ENCODE measurements at places on chromosomes 3 and 15.

GRCh38 chr15:42374810-42375209 is 15.5 kb downstream of the CAPN3 start:
- DNase-seq, result no peak

- DNase-seq, result no peak
Measured at GRCh38 chr3:194304186-194304917, 46.8 kb downstream of the CPN2 start.

DNA sequence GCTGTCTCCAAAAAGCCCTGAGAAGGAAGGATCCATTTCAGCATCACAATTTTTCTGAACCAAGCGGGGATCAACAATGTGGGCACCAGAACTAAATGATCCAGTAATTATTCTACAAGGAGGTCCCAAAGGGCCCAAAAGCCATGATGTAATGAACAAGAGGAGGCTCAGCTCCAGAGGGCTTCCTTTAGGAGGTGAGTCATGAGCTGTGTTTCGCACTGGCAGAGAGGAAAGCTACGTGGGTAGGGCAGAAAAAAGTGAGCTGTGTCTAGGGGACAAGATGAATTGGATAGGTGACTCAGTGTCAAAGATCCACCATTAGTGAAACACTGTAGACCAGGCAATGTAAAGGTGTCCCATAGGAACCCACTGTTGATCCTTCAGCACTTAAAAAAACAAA is 113.4 kb downstream of the RORA start:
- no peak for DNase-seq

DNA sequence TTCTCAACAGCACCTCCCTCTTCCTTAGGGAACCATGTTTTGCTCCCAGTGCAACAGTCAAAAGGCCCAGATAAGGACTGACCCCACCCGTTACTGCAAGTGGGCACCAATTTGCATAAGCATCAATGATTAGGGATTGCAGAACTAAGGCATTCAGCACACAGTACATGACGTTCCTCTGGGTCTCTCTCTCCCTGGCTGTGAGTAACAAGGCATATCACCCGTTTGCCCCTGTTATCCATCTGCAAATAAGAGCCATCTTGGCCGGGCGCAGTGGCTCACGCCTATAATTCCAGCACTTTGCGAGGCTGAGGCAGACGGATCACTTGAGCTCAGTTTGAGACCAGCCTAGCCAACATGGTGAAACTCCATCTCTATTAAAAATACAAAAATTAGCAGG is 18.8 kb downstream of the MAGI1 start:
- no peak for DNase-seq

DNA sequence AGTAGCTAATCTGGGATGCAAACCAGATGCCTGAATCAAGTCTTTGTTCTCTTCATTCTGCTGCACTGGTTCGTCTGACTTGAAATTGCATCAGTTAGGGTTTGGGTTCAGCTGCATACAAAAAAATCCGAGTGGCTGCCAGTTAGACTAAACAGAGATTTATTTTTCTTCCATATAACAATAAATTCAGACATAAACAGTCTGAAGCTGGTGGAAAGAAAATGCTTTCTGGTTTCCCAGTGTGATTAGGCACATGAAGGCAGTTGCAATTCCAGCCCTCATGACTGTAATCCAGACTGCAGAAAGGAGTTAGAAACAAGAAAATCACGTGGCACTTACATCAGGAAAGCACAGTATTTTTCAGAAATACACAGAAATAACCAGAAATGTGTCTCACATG is 930.7 kb downstream of the MCTP2 start:
- DNase-seq, result no peak

DNA sequence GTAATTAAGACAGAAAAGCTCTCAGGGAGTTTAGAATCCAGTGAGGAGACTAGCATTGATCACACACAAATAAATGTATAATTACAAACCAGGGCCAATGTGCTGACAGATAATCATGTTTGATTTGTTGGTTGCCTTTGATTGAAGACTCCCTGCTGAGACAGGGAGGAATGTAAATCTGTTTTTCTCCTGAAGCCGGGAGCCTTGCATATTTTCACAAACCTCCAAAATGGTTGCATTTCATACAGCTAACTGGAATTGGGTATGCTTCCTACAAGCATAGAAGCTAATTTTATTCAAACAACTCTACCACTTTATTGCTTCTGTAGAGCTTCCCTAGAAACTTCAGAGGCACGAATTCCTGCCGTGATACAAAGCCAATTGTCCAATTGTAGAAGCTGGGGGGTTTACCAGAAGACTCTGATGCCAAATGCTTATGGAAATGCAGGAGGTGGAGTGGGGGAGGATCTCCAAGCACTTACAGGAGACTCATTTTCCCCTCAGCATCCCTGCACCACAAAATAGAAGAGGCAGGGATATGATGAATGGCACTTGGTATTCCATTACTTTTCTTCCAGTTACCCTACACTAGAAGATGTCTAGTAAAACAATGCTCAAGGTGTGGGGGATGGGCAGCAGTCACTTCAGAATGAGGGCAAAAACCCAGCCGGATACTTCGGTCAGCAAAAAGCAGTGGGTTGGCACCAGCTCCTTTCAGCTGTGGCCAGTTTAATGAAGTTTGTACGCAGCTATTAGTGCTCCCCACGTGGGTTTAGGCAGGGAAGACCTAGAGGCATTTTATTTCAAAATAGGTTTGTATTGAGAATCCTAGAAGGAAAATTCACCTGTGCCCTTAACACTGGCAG is 11.4 kb upstream of the MEX3B start:
- no peak for DNase-seq

DNA sequence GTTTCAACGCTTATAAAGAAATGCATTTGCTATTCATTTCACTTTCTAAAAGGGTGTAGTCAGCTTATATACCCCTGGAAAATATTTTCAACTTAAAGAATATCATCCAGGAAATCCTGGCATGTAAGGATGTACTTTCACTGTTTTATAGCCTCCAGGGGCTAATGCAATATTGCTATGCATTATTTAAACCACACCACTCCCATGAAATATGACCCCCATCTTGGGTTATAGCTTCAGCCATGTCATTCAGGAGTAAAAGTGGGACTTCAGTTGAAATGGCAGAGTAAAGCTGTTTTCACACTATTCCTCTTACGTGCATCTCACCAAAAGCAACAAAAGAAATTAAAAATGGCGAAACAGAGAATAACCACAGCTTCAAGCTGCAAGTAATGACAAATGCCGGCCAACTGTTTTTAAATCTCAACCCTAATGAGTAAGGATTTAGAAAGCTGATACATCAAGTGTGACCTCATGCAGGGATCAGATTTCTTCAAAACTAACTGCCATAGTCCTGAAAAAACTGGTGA is 84.5 kb downstream of the COL6A6 start:
- DNase-seq, result no peak

DNA sequence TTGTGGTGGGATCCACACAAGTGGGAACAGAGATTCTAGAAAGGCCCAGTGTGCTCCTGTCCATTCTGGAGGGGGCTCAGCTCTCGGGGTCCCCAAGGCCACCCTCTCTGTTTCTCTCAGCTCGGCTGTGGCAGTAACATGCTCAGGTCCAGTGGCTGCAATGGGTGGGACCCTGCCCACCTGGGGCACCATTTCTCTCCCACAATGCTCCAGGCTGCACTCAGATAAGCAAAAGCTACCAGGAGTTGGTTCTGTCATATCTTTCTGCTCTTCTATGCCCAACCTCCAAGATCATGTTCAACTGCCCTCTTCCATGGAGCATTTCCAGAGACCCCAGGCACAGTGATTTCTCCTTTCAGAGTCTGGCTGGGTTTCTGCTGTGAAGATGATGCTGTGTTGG is 40.8 kb downstream of the ITGA11 start:
- no peak for DNase-seq

GRCh38 chr15:62647202-62647842 is 395.2 kb upstream of the TPM1 start:
- no peak for DNase-seq

DNA sequence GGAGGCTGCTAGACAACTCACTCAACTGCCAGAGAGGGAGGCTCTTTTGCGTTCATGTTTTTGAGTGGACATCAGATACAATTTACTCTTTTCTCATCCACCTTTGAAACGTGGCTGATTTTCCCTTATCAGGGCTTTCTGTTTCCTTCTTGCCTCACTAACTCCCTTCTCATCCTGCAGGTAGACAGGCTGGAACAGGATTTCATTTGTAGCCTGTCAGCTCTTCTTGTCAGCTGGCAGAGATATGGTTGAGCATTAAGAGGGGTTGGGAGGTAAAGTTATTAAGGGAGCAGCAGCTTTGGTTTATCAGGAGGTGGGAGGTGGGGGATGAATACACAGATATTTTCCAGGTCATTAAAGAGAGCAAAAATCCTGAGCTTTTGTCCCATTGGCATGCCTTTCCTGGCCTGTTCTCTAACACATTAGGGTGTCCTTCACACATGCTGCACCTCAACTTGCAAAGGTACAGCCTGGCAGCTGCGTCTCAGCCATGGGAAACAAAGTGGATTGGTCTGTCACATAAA is 73.5 kb downstream of the PPM1L start:
- DNase-seq, result no peak

DNA sequence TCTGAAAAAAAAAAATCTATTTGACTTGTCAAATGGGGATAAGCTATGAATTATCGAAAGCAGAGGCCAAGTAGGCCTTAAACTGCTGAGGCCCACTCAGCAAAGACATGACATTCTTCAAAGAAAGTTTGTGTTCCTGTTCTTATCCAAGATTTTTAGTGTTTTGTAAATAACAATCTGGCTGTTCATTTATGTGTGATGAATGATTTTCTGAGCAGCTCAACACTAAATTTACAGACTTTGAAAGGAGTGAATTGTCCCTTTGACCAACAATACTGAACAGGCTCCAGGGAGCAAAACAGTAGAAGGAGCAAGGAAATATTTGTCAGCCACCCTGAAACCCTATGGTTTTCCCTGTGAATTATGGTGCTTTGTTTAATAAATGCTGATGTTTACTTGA is 512.6 kb upstream of the NAALADL2 start:
- no peak for DNase-seq

DNA sequence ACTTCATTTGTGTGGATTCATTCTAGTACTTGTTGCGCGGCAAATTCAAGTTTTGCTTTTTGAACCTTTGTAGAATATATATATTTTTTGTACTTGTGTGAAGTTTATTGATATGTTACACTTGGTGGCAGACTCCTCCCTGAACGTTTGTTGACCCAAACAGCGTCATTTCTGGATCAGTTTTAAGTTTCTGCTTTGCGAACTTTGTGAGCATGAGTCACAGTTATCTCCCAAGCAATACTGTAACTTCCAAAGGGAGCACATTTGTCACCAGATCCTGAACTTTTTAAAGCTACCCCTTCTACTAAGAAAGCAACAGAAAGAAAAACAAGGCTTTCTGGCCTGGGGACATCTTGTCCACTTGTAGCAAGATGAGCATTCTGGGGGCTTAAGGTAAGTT is 74.8 kb upstream of the CACNA2D3 start:
- DNase-seq, result no peak

DNA sequence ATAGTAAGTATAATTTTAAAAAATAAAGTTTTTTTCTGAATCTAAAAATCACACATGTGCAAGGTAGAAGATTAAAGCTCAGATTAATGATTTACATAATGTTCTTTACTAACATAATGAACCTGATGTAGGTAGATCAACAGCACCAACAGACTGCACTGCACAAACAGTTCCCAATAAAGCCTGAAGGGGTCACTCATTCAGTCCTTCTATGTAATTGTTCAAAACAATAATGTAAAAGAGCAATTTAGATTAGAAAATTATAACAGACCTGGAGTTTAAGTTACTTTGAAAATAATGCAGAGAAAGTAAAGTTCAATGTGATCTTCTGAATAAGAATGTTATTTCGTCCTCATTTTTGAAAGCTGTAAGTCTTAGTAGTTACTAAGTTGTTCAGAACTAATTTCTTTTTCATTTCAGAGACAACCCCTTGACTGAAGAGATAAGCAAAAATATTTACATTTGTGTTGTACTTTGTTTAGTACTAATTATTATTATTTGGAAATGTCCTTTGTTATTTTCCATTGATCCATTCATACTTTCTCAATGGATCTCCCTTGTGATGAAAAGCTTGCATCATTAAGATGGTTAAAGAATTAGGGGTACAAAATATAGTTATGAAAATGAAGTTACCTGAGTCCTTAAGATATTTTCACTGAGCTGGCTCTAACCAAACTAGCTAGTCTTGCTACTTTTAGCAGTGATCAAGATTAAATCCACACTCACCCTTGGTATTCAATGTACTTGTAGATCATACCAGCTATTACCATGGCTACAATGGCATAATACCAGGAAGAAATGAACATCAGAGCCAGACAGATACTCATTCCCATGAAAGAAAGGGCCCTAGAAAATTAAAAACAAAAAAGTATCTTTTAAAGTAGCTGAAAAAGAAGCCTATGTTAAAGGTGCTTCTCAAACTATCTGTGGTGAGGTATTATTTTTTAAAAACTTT is 16.8 kb downstream of the EMC4 start:
- no peak for DNase-seq

- DNase-seq, result no peak
Measured at GRCh38 chr3:131218196-131218595, 163.4 kb upstream of the NUDT16 start.

GRCh38 chr3:98982351-98982750 is 80.9 kb upstream of the DCBLD2 start:
- no peak for DNase-seq

- DNase-seq, result no peak
Measured at GRCh38 chr3:156455839-156456238, 99.1 kb downstream of the SSR3 start.

GRCh38 chr15:43249699-43250203 is 17.0 kb downstream of the TGM5 start:
- DNase-seq, result no peak

DNA sequence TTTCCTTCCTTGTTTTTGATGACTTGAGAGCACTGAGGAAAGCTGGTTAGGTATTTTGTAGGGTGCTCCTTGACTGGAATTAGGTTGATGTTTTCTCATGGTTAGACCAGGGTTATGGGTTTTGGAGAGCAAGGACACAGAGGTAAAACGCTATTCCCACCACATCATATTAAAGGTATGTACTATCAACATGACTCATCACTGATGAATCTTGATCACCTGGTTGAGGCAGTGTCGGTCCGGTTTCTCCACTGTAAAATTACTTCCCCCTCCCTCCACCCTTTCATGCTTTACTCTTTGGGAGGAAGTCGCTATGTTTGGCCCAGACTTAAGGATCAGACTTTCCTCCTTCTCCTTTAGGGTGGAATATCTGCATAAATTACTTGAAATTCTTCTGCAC is 201.6 kb downstream of the EDEM1 start:
- no peak for DNase-seq

GRCh38 chr3:128984596-128984995 is 9.3 kb downstream of the CFAP92 start:
- no peak for DNase-seq

DNA sequence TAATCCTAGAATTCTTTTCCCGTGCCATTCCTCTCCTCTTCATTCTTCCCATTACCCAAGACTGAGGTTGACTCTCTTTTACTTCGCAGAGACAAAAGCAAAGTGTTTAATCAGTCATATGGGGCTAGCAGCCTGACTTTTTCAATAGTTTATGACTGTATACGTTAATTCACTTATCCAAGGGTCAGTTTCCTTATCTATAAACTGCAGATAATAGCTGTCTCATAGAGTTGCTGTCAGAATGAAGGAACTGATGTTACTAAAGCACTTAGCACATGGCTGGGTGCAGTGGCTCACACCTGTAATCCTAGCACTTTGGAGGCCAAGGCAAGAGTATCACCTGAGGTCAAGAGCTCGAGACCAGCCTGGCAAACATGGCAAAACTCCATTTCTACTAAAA is 43.5 kb upstream of the ULK4 start:
- no peak for DNase-seq

Data from T-helper 9 cell (primary cell).